ENCODE measurements at places on chromosomes 5 and 9.

DNA sequence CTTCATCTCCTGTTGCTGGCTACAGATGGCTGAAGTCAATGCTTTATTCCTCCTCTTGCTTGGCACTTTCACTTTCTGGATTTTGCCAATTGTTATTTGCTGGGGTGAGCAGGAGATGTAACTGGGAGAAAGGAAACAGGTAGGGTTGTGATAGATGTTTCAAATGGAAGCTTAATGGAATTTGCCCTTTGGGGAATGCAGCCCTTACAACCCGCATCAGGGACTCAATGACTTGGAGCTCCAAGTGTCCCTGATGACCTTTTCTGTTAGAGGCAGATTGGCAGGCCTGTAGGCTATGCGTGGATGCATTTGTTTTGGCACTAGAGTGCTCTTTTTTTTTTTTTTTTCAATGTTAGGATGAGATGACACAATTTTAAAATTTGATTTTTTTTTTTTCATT, 219.9 kb upstream of the GLRA1 start:
- DNase-seq: no peak

DNA sequence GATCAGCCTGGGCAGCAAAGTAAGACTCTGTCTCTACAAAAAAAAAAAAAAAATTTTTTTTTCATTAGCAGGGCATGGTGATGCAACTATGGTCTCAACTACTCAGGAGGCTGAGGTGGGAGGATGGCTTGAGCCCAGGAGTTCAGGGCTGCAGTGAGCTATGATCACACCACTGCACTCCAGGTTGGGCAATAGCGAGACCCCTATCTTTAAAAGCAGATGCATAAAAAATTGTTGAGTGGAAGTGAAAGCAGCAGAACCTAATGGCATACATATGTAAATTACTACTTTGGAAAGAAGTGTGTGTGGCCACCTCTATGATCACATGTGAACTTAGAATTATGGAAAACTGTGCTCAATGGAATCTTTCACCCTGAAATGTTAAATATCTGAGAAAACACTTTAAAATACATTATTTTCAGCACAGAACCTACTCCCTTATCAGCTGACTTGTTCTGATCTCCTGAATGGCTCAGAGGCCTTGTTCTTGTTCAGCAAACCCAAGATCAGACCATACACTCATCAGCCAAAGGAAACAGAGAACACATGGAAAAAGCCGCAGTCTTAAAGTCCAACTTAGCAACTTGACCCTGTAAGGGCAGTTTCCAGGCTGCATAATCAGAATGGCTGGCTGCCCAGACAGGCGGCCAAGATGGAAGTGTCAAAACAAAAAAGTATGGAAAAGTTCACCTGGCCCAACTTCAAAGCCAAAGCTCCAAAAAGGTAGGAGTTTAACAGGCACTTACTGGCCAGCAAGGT, 56.5 kb downstream of the SIL1 start:
- DNase-seq: no peak

DNA sequence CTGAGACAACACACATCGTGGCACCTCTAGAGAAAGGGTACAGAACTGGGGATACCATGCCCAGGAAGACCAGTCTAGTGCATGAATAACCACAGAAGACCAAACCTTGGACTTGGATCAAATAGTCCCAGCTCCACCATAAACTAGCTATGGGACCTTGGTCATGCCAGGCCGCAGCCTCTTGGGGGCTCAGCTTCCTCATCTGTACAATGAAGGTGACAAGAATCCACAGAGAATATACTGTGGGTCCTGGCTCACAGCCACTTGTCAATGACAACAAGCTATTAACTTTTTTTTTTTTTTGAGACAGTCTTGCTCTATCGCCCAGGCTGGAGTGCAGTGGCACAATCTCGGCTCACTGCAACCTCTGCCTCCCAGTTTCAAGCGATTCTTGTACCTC, 3.9 kb downstream of the KYAT1 start:
- no peak for DNase-seq

GRCh38 chr5:147927901-147928300, 21.6 kb upstream of the C5orf46 start:
- DNase-seq: no peak

GRCh38 chr9:114900942-114901802, 29.2 kb downstream of the TNFSF8 start:
- no peak for DNase-seq

GRCh38 chr5:174828804-174829510, 104.6 kb downstream of the MSX2 start:
- DNase-seq: no peak

DNA sequence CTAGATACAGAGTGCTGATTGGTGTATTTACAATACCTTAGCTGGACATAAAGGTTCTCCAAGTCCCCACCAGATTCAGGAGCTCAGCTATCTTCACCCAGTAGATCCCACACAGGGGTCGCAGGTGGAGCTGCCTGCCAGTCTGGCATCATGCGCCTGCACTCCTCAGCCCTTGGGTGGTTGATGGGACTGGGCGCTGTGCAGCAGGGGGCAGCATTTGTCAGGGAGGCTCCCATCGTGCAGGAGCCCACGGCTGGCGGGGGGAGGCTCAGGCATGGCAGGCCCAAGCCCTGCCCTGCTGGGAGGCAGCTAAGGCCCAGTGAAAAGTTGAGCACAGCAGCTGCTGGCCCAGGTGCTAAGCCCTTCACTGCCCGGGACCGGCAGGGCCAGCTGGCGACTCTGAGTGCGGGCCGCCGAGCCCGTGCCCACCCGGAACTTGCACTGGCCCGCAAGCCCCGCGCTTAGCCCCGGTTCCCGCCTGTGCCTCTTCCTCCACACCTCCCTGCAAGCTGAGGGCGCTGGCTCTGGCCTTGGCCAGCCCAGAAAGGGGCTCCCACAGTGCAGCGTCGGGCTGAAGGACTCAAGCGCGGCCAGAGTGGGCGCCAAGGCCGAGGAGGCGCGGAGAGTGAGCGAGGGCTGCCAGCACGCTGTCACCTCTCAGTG, 314.1 kb upstream of the ATP10B start:
- DNase-seq: no peak

DNA sequence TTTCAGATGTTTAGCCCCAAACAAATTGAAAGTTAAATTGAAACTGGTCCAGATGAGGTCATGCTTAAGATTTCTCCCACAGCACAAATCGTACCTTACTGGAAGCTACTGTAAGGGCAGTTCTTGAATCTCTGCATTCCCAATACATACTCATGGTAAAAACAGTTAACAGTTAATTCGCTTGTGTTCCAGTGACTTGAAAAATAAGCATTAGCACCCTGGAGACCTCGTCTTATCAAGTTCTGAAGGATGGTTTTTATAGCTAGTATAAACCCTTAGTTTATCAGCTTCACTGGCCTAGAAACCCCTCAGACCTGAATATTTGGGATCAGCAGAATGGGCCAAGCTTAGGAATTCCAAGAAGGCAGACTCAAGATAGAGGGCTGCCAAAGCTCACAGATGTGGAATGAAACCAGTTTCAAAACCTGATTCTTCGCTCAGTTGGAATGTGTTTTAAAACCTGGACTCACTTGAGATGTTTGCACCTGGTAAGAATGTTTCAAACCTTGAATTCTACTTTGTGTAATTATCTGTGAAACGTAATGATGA, 103.6 kb downstream of the C9orf152 start:
- no peak for DNase-seq

DNA sequence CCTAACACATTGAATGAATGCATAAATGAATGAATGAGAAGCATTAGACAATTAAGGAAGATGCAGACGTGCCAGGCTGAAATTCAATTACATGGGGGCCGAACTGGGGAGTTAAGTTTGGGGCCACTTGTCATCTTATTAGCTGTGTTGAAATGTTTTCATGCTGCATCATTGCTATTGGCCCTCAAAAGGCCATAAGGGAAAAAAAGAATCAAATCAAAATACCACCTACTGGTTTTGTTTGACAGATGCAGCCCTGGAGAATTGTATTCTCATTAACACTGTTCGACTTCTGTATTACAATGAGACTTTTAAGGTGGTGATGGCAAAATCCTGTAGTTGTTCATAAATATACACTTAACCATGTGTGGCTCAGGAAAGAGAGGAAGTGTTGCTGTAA, 38.4 kb downstream of the UBE2QL1 start:
- no peak for DNase-seq

DNA sequence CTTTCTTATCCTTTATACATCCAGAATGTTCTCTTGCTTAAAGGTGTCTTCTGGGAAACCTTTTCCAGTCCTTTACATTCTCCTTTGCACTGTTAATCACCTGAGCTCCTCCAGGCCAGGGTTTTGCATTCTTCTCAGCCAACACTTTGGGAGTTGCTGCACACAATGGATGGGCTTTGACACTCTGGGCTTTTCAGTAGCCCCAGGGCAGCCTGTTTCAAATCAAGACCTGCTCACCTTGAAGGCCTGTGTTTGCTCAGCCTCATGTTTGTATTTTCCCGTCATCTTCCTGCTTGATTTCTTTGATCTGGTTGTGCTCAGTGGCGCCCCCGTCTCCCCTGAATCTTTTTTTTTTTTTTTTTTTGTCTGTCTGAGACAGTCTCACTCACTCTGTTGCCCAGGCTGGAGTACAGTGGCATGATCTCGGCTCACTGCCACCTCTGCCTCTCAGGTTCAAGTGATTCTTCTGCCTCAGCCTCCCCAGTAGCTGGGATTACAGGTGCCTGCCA, 41.0 kb downstream of the DMRT1 start:
- no peak for DNase-seq

DNA sequence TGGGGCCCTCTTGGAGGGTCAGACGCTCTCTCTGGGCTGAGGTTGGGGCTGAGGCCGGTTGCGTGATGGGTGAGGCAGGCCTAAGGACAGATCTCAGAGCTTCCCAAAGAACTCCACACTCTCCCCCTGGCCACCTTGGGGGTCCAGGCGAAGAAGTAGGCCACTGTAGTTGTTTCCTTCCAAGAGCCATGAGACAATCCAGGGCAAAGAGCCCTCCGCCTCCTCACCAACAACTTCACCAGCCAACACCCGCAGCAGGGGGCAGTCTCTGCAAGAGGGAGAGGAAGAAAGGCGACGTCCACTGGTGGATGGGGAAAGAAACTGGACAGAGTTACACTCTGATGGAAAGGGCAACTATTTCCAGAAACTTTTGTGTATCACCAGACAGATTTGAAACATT, 10.7 kb downstream of the SLC35A4 start:
- no peak for DNase-seq

- no peak for DNase-seq
Observed at GRCh38 chr9:114805670-114806525, at the start of gene TNFSF15. Gene TNFSF15, minus strand, starts transcription at chr9:114806039. Its CDS starts 27 bp downstream, at chr9:114806012.

DNA sequence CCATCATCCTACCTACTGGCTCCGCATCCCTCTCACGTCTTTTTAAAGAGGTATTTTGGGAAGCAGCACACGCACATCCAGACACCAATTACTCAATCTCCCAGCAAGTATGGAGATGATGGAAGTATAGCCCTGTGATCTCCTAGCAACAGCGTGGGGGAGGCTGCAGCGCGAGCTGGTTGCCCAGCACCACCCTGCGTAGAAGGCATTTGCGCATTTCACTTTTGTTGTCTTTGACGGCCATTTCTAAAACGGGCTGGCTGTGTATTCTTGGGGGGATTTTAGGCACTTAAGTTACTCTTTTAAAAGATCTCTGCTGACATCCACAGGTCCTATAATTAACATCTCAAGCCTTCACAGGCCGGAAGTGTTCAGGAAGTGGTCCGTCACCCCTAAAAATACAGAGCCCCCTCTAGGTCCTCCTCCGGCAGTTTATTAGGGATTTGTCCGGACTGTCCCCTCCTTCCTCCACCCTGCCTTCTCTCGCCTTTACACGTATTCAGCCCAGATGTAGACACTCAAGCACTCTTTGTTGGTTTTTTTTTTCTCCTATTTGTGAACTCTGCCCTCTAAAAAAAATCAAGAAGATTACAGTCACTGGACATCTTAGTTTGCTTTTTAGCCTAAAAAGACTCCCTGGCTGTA, 371.4 kb downstream of the NTRK2 start:
- no peak for DNase-seq

DNA sequence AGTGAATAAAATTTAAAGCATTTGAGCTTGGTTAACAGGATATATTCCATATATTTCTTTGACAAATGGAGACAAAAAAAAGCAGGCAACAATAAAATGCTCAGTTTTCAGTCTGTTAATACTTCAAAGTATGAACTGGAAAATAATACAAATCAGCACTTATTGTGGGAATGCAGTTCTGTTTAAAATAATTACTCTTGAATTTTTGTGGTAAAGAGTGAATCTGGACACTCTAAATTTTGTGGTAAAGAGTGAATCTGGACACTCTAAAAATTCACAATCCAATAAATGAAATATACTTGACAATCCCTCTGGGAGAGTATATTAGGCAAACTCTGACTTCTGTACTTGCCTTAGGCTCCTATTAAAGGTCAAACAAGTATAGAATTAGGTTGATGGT, 141.9 kb upstream of the RASA1 start:
- DNase-seq: no peak
